ENCODE measurements at places on chromosomes 7 and 10. TPM values are rescaled to one million over a fixed set of nuclear protein-coding genes. Genes with fewer than 3 reads are reported as not detected.
A peak's percentile ranks its signal among the peaks of the same experiment; 100 is the strongest.

DNA sequence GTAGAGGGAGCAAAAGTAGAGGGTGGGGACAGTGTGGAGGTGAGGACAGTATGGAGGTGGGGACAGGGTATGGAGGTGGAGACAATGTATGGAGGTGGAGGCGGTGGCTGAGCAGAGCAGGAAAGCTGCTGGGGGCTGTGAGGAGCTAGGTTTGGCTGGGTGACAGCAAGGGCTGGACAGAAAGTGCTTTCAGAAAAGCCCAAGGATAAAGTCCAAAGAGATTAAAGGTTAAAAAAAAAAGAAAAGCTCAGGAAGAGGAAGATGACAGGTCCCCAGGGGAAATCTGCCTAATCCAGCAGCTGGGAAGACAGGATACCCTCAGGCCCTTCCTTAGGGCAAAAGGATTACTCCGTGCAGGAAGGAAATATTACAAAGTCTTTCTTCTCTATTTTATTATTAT lies 32.1 kb upstream of the PFKFB3 start:
- no peak overlapping the region for H3K4me3 ChIP-seq
- peaks cover 11% of the 10 kb centered on the region for H3K4me1 ChIP-seq
- H3K27me3 ChIP-seq, result no peaks in the 10 kb centered on the region
- no peak overlapping the region for H3K27ac ChIP-seq
- H3K36me3 ChIP-seq, result no peaks in the 10 kb centered on the region
- no peak for DNase-seq

Gene WEE2
- not detected for total RNA-seq

DNA sequence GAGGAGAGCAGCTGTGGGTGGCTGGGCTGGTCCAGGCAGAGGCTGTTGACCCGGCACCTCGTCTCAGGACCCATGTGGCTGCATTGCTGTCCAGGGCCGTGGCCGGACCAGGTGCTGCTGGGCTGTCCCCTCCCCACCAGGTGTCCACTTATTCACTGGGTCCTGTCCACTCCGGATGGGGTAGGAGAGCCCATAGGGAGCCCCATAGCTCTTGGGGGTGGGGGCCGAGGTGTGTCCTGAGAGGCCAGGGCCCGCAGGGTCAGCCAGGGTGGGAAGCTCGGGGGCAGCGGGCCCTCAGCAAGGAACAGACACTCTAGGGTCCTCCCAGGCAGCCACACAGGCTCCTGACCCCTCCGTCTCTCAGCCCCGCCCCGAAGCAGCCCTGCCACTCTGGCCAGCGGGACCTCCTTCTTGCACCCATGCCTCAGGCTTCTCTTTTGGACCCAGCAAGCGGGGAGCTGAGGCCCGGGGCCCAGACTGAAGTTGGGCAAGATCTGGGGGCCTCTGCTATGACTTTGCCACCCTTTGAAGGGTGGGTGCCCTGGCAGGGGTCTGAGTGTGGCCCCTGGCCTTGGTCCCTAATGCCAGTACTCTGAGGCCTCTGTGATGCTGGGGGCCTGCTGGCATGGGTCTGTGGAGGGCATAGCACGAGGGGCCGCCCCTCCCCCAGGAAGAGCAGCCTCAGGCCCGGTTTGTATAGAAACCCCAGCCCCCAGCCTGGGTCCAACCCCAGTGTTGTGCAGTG lies 86.4 kb downstream of the NKX6-2 start:
- peaks cover 12% of the 10 kb centered on the region for H3K4me1 ChIP-seq
- no peaks in the 10 kb centered on the region for H3K27me3 ChIP-seq
- peak overlapping the region; percentile 44 for H3K27ac ChIP-seq
- no peak for DNase-seq
- H3K36me3 ChIP-seq, result no peaks in the 10 kb centered on the region

GRCh38 chr7:31160941-31161340 lies 108.8 kb downstream of the ADCYAP1R1 start:
- H3K4me3 ChIP-seq, result no peak overlapping the region
- no peak for DNase-seq
- no peak overlapping the region for H3K27ac ChIP-seq

- H3K4me3 ChIP-seq, result no peak overlapping the region
- DNase-seq, result no peak
- H3K27ac ChIP-seq, result no peak overlapping the region
Observed at GRCh38 chr7:129084801-129085551, 30.1 kb upstream of the TNPO3 start.

Measured in GM23248 (cell line).